ENCODE measurements at places on chromosomes 7 and 10.

- H3K27me3 ChIP-seq, result no peaks in the 10 kb centered on the region
- peak overlapping the region; percentile 86 for H3K27ac ChIP-seq
These were observed 3.3 kb downstream of the AVPI1 start for GRCh38 chr10:97683556-97684367.

DNA sequence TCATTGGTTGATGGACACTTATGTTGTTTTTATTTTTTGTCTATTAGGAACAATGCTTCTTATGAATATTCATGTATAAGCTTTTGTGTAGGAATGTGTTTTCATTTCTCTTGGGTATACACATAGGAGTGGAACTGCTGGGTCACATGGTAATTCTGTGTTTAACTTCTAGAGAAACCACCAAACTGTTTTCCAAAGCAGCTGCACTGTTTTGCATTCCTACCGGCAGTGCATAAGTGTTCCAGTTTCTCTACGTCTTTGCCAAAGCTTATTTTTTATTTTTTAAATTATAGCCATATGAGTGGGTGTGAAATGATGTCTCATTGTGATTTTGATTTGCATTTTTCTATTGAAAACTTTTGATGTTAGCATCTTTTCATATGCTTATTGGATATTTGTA is 51.3 kb downstream of the ADK start:
- no peak overlapping the region for H3K27ac ChIP-seq
- no peaks in the 10 kb centered on the region for H3K36me3 ChIP-seq
- no peaks in the 10 kb centered on the region for H3K4me1 ChIP-seq
- H3K4me3 ChIP-seq, result no peak overlapping the region
- DNase-seq, result no peak
- H3K27me3 ChIP-seq, result no peaks in the 10 kb centered on the region

GRCh38 chr10:79445161-79445976 is at the start of gene ZCCHC24:
ZCCHC24 (minus strand) TSS chr10:79445624; CDS start chr10:79445440, 184 bp downstream.
- no peaks in the 10 kb centered on the region for H3K36me3 ChIP-seq
- no peaks in the 10 kb centered on the region for H3K27me3 ChIP-seq
- DNase-seq, result peak; percentile 95
- H3K4me1 ChIP-seq, result no peaks in the 10 kb centered on the region
- H3K27ac ChIP-seq, result peak within 1 kb of the TSS; percentile 87

- no peaks in the 10 kb centered on the region for H3K36me3 ChIP-seq
- no peak overlapping the region for H3K27ac ChIP-seq
These were observed 6.2 kb upstream of the STARD3NL start for GRCh38 chr7:38171623-38172391.

- no peaks in the 10 kb centered on the region for H3K36me3 ChIP-seq
- no peak overlapping the region for H3K27ac ChIP-seq
- no peaks in the 10 kb centered on the region for H3K4me1 ChIP-seq
- no peaks in the 10 kb centered on the region for H3K27me3 ChIP-seq
- H3K4me3 ChIP-seq, result no peak overlapping the region
These were observed 241.5 kb downstream of the AUTS2 start for GRCh38 chr7:69839782-69840181.

GRCh38 chr10:122492999-122493481 is 31.7 kb downstream of the HTRA1 start:
- no peak for DNase-seq
- H3K27me3 ChIP-seq, result no peaks in the 10 kb centered on the region
- H3K4me3 ChIP-seq, result no peak overlapping the region
- no peaks in the 10 kb centered on the region for H3K36me3 ChIP-seq

DNA sequence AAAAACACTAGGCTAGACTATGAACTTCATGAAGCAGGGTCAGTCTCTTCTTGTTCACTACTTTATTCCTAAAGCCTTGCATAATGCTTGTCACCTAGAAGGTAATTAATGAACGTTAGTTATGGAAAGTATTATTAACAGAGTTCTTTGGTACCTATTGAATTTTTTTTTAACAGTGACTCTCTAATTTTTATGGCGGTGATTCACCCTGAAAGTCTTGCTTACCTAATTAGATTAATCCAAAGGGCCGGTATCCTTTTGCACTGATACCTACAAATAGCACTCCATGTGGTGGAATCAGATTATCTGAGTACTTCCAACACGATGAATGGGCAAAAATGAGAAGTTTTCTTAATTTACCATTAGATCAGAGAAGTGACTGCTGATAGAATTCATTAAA is 31.7 kb downstream of the STAM start:
- H3K4me3 ChIP-seq, result no peak overlapping the region
- no peaks in the 10 kb centered on the region for H3K36me3 ChIP-seq
- no peak overlapping the region for H3K27ac ChIP-seq
- H3K4me1 ChIP-seq, result no peaks in the 10 kb centered on the region
- DNase-seq, result no peak
- H3K27me3 ChIP-seq, result no peaks in the 10 kb centered on the region

DNA sequence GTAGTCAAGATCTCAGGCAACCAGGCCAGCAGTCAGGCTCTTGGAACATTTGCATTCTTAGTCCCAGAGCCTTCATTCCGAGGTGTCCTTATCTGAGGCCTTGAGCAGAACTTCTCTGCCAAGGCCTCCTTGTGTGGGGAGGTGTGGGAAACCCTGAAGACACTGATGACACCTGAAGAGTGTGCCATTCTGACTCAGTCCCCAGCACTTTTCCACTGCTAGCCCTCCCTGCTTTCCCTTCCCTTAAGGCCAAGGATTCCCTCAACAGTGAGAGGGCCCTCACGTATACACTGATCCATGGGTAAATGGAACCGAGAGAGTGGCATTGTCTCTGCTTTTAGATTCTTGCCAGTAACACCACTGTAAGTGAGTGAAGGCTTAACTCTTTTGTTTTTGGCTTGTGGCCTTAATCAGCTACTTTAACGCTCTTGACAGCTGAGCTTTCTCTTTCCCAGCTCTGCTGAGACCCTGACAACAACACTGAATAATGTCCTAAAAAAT is 30.3 kb downstream of the TRDMT1 start:
- no peak for DNase-seq
- H3K27ac ChIP-seq, result no peak overlapping the region
- no peaks in the 10 kb centered on the region for H3K36me3 ChIP-seq

DNA sequence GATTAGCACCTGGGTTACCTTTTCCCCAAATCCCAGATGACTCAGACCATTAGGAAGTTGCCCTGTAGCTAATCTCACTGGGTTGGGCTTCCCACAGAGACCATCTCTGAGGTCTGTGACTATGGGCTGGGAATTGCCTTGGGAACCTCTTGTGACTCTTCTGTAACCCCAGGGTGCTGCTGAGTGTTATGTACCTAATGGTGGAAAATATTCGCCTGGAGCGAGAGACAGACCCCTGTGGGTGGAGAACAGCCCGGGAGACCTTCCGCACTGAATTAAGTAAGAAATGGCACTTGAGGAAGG is 20.0 kb downstream of the STRIP2 start:
- H3K27ac ChIP-seq, result no peak overlapping the region
- DNase-seq, result no peak
- no peaks in the 10 kb centered on the region for H3K27me3 ChIP-seq
- no peak overlapping the region for H3K4me3 ChIP-seq
- no peaks in the 10 kb centered on the region for H3K36me3 ChIP-seq

DNA sequence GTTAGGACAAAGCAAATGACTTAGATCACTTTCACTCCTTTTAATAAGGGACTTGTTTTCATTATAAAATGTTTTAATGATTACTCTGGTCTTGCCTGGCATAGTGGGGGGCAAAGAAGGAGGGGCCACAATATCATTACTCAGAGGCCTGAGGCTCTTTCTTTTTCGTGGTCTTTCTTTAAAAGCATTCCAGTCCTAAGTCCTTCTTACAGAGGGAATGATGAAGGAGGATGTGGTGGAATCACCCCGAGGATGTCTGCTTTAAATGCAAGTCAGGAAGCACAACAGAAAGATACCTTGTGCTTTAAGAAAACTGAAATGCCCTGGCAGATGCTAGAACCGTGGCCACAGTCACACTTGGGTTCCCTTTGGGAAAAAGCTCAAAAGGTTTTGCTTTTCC is 379.1 kb downstream of the INHBA start:
- no peaks in the 10 kb centered on the region for H3K4me1 ChIP-seq
- no peaks in the 10 kb centered on the region for H3K36me3 ChIP-seq
- no peaks in the 10 kb centered on the region for H3K27me3 ChIP-seq
- no peak for DNase-seq

DNA sequence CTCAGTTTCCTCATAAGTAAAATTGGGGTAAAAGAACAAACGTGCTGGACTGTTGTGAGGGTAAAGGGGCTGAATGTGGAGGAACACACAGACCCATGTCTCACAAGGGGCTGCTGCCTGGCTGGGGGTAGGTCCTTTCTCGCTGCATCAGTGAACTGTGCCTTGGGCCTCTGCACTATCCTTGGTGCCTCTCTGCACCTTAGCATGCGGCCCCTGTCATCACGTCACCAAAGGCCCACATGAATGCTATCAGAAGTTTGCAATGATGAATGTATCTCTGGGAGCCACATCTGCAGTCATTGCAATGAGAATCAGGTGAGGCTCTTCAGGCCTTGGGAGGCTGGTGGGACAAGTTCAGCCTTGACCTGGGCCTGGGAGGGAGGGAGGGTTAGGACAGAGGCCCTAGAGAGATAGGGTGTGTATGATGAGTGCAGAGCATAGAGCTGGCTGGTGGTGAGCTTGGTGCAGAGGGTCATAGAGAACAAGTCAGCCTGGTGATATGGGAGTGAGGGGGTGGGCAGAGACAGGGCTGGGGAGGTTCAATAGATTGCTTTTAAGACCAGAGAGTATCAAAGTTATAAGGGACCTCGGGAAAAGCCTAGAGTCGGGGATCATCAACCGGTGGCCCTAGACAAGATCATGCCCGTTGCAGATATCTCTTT is 308.4 kb downstream of the RPS24 start:
- no peaks in the 10 kb centered on the region for H3K4me1 ChIP-seq
- no peak overlapping the region for H3K27ac ChIP-seq

- DNase-seq, result no peak
- H3K27ac ChIP-seq, result no peak overlapping the region
- no peak overlapping the region for H3K4me3 ChIP-seq
- H3K4me1 ChIP-seq, result no peaks in the 10 kb centered on the region
- H3K27me3 ChIP-seq, result peaks cover 11% of the 10 kb centered on the region
These were observed 10.6 kb downstream of the GLI3 start for GRCh38 chr7:42226354-42226941.

GRCh38 chr7:97873606-97874005 is 1.4 kb upstream of the ASNS start:
- H3K27me3 ChIP-seq, result no peaks in the 10 kb centered on the region
- no peak for DNase-seq
- no peak overlapping the region for H3K4me3 ChIP-seq

GRCh38 chr7:67021260-67021659 is 24.6 kb downstream of the TYW1 start:
- peaks cover 6% of the 10 kb centered on the region for H3K36me3 ChIP-seq
- no peak overlapping the region for H3K27ac ChIP-seq
- no peaks in the 10 kb centered on the region for H3K27me3 ChIP-seq

GRCh38 chr7:89837515-89837914 is 316.8 kb upstream of the STEAP1 start:
- no peak overlapping the region for H3K4me3 ChIP-seq
- no peaks in the 10 kb centered on the region for H3K36me3 ChIP-seq
- H3K4me1 ChIP-seq, result no peaks in the 10 kb centered on the region
- no peaks in the 10 kb centered on the region for H3K27me3 ChIP-seq

DNA sequence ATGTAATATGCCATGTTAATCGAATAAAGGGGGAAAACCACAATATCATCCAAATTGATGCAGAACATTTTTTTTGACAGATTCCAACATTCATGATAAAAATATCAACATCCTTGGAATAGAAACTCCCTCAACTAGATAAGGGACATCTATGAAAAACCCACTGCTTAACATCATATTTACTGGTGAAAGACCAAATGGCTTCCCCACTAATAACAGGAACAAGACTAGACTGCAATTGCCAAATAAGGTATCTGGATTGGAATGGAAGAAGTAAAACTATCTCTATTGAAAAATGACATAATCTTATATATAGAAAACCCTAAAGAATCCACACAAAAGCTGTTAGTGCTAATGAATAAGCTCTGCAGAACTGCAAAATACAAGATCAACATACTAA is 27.8 kb downstream of the SMURF1 start:
- no peak overlapping the region for H3K4me3 ChIP-seq
- no peaks in the 10 kb centered on the region for H3K27me3 ChIP-seq
- no peak for DNase-seq
- no peak overlapping the region for H3K27ac ChIP-seq

- H3K4me3 ChIP-seq, result no peak overlapping the region
- no peaks in the 10 kb centered on the region for H3K4me1 ChIP-seq
- no peak for DNase-seq
- H3K27ac ChIP-seq, result no peak overlapping the region
- no peaks in the 10 kb centered on the region for H3K27me3 ChIP-seq
- H3K36me3 ChIP-seq, result no peaks in the 10 kb centered on the region
These were observed 151.9 kb downstream of the PKD1L1 start for GRCh38 chr7:47796347-47796746.

GRCh38 chr7:151088856-151089699 is 2.8 kb downstream of the AGAP3 start:
- DNase-seq, result peak; percentile 54
- H3K4me3 ChIP-seq, result no peak overlapping the region
- peak overlapping the region; percentile 77 for H3K27ac ChIP-seq
- peaks cover 9% of the 10 kb centered on the region for H3K4me1 ChIP-seq

DNA sequence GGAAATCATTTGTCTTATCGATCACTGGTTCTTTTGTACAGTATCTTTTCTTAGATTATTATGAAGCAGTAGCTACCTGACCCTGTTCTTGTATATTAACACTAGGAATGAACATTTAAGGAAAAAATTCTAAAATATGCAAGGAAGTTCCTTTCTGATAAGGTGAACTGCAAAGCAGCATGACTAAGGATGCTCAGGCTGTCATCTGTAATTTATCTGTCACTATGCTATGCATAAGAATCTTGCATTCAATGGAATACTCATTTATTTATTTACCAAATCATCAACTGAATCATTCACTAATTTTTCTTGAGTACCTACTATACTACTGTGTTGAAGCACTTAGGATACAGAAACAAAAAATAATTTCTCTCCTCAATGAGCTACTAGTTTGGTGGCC is 5.8 kb downstream of the GSDME start:
- no peak overlapping the region for H3K4me3 ChIP-seq
- H3K36me3 ChIP-seq, result no peaks in the 10 kb centered on the region
- peaks cover 6% of the 10 kb centered on the region for H3K27me3 ChIP-seq
- no peaks in the 10 kb centered on the region for H3K4me1 ChIP-seq
- no peak overlapping the region for H3K27ac ChIP-seq

DNA sequence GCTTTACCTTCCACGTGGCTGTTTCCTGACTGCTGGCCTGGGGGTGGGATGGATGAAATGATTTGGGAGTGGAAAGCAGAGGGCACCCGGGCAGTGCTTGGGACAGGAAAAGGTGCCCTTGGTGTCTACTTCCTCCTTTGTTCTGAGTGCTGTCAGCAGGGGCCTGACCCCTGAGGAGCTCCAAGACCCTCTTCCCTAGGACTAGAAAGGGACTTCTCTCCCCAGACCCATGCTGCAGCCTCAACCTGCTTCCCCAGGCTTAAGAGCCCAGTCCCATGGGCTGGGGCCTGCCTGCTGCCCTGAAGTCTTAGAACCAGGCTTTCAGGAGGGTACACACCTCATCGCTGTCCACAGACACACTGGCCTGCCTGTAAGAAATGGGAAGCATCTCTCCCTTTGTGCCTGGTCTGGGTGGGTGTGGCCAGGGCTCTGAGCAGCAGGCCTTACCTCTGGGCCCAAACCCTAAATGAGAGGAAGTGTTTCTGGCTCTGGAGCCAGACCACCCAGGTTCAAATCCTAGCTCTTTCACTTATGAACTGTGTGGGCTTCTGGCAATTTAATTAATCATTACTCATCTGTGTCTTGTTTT is 12.9 kb downstream of the CDH23 start:
- H3K4me3 ChIP-seq, result no peak overlapping the region

All from colonic mucosa (tissue), 4 donors.